ENCODE measurements at places on chromosomes 1 and 21. TPM values are rescaled to one million over a fixed set of nuclear protein-coding genes. Genes with fewer than 3 reads are reported as not detected.

KRTAP11-1 gene
- total RNA-seq: not detected

MTF2 gene
- 15.9 TPM for total RNA-seq

ERVH48-1 gene
- not detected for total RNA-seq

LCE3B gene
- not detected for total RNA-seq

GRIK3 gene
- total RNA-seq: not detected

ANGPTL3 gene
- total RNA-seq: under 0.01 TPM

MIS18A gene
- total RNA-seq: 3.8 TPM

GJA8 gene
- not detected for total RNA-seq

GJC2 gene
- 0.88 TPM for total RNA-seq

CR1L gene
- total RNA-seq: not detected

ZBTB7B gene
- total RNA-seq: 23.5 TPM

UBXN10 gene
- under 0.01 TPM for total RNA-seq

CBS gene
- 26.1 TPM for total RNA-seq

LCE3D gene
- not detected for total RNA-seq

C1orf94 gene
- total RNA-seq: not detected

TRIM45 gene
- 1.4 TPM for total RNA-seq

DNM3 gene
- total RNA-seq: 0.72 TPM

TNFSF18 gene
- 0.29 TPM for total RNA-seq

SRGAP2 gene
- 63.1 TPM for total RNA-seq

GBP7 gene
- not detected for total RNA-seq

ATP6V1G3 gene
- 0.36 TPM for total RNA-seq

CYYR1 gene
- under 0.01 TPM for total RNA-seq

SPRR2G gene
- not detected for total RNA-seq

OR2T29 gene
- total RNA-seq: not detected

PTGFR gene
- 81.9 TPM for total RNA-seq

STPG1 gene
- 7.4 TPM for total RNA-seq

LENEP gene
- 0.88 TPM for total RNA-seq

UBASH3A gene
- not detected for total RNA-seq

TRABD2B gene
- total RNA-seq: under 0.01 TPM

GPR25 gene
- total RNA-seq: not detected

RSBN1 gene
- total RNA-seq: 14.5 TPM

PIK3CD gene
- 12.7 TPM for total RNA-seq

TRIM33 gene
- 48.6 TPM for total RNA-seq

DOP1B gene
- 23.6 TPM for total RNA-seq

GORAB gene
- 16.5 TPM for total RNA-seq

RAD54L gene
- total RNA-seq: 0.59 TPM

TMEM51 gene
- total RNA-seq: 0.59 TPM

TENT5C gene
- total RNA-seq: 0.36 TPM

AIM2 gene
- 0.59 TPM for total RNA-seq

MMP23B gene
- total RNA-seq: 0.59 TPM

CDA gene
- total RNA-seq: 0.59 TPM

TNNI3K gene
- total RNA-seq: 0.72 TPM

AMPD1 gene
- total RNA-seq: not detected

BCAN gene
- total RNA-seq: not detected

PLA2G2C gene
- total RNA-seq: not detected

NOTCH2NLA gene
- 94.5 TPM for total RNA-seq

IVL gene
- not detected for total RNA-seq

FMO5 gene
- 2.7 TPM for total RNA-seq

ALX3 gene
- not detected for total RNA-seq

OR2L13 gene
- total RNA-seq: not detected

PRAMEF12 gene
- not detected for total RNA-seq
